Astrocyte of the spinal cord (primary cell): ENCODE measurements at places on chromosomes 5 and 9.

- DNase-seq: no peak
These were observed 81.2 kb upstream of the NAA35 start for GRCh38 chr9:85859765-85860164.

DNA sequence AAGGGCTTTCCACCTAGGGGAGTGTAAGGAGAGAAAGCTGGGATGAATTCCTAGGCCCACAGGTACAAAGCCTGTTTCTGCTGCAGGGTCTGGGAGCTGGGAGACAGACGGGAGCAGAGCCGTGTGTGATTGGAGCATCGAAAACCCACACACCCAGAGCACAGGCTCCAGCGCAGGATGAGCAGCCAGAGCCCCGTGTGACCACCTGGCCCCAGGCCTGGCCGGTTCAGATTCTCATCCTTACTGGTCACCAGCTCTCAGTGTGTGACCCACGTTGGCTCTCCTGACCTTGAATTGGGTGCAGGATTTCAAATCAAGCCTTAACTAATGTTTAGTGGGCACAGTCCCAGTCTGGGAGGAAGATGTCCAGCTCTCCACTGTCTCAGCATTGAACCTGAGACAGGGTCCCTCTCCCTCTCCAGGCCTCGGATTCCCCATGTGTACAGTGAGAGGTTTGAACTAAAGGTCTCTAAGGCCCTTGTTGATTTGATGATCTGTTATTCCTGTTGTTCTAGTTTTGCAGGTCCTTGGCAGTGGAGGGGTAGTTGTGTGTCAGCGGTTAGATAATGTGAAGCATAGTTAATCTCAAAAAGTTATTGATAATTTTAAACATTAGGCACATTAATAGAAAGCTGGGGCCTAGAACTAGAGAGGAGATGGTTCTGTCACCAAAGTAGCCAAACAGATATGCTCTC is 50.1 kb downstream of the PPARGC1B start:
- no peak for DNase-seq

GRCh38 chr9:5375790-5376477 is 36.3 kb upstream of the RLN1 start:
- DNase-seq: no peak

DNA sequence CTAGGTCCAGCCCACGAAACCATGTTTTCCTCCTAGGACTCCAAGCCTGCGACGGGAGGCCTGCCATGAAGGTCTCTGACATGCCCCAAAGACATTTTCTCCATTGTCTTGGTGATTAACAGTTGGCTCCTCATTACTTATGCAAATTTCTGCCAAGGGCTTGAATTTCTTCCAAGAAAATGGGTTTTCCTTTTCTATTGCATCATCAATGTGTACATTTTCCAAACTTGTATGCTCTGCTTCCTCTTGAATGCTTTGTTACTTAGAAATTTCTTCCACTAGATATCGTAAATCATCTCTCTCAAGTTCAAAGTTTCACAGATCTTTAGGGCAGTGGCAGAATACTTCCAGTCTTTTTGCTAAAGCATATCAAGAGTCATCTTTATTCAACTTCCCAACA is 1792.7 kb upstream of the CDH9 start:
- no peak for DNase-seq

DNA sequence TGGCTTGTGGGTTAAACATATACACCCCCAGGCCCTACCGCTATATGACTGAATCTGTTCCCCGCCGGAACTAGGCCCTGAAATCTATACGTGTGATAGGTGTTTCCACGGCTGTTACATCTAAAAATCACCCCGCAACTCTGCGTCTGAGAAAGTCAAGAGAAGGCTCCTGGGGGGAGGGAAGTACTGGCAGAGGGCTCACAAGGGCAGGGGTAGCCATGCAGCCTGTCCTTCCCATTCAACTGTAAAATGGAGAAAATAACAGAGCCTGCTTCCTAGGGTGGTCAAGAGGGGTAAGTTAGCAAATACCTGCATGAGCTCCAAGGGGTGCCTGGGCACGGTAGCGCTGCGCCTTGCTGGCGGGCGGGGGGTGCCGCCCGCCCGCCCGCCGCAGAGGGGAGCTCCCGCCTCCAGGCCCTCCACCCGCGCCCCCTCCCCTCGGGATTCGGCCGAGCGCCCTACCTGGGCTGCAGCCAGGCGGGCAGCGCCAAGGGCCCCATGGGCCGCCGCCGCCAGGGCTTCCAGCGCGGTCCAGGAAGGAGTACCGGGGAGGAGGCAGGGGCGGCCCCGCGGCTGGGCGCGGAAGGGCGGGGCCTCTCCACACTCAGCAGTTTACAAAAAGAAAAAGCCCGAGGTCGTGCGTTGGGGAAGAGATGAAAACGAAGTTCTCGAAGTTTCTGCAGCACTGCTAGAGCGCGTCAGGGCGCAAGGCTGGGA is at the start of gene HACD4:
HACD4 (minus strand) TSS at position 550 of the 717 bp plus-strand sequence; CDS start at position 500, 50 bp downstream.
- peak; percentile 37 for DNase-seq

DNA sequence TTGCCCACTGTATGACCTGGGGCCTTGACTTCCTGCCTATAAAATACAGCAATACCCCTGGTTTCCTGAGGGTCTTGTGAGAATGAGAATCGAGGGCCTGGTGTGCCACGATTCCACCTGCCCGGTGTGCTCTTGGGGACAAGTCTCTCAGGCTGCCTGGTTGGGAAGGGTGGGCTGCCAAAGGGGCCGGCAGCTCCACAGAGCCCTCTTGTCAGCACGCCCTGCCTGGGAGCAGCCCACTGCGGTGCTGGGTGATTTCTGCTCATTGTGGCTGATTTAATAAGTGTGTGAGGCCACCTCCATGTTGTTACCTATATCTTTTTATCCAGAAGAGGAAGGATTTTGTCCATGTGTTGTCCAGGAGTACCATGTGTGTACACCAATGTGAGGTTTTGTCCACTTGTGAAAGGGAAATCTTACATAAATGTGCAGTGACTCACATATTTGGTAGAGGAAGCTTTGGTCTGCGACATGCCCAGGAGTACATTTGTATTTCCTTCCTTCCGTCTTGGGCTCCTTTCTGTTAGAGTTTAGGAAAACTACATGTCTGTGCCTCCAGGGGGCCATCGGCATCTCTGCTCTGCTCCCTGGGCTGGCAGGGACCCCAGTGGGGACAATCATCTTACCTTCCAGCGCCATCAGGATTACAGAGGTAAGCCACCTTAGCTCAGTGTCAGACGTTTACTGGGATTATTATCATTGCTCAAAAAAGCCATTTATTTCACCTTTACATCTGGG is 108.6 kb downstream of the PHF2 start:
- DNase-seq: no peak
